Thoracic aorta (tissue), 2 donors: ENCODE measurements at places on chromosomes 7 and 10.

- H3K4me3 ChIP-seq, result no peak overlapping the region
- DNase-seq, result no peak
- H3K27me3 ChIP-seq, result no peaks in the 10 kb centered on the region
- H3K36me3 ChIP-seq, result no peaks in the 10 kb centered on the region
- no peaks in the 10 kb centered on the region for H3K4me1 ChIP-seq
These were observed 48.7 kb upstream of the ZMIZ1 start for GRCh38 chr10:79020015-79020491.

GRCh38 chr10:42367532-42368230, 270.7 kb downstream of the ZNF33B start:
- H3K27me3 ChIP-seq, result no peaks in the 10 kb centered on the region
- H3K4me3 ChIP-seq, result peak overlapping the region; percentile 87
- no peaks in the 10 kb centered on the region for H3K36me3 ChIP-seq
- peak; percentile 67 for DNase-seq
- H3K4me1 ChIP-seq, result no peaks in the 10 kb centered on the region
- no peak overlapping the region for H3K27ac ChIP-seq

GRCh38 chr10:33153251-33153967, 181.1 kb downstream of the NRP1 start:
- no peak overlapping the region for H3K4me3 ChIP-seq
- no peaks in the 10 kb centered on the region for H3K27me3 ChIP-seq
- H3K36me3 ChIP-seq, result no peaks in the 10 kb centered on the region
- no peak for DNase-seq
- peaks cover 15% of the 10 kb centered on the region for H3K4me1 ChIP-seq

GRCh38 chr7:134766779-134767519, 12.5 kb upstream of the CALD1 start:
- peak overlapping the region; percentile 84 for H3K27ac ChIP-seq
- H3K4me1 ChIP-seq, result peaks cover 59% of the 10 kb centered on the region
- no peak for DNase-seq
- H3K4me3 ChIP-seq, result peak overlapping the region; percentile 2

DNA sequence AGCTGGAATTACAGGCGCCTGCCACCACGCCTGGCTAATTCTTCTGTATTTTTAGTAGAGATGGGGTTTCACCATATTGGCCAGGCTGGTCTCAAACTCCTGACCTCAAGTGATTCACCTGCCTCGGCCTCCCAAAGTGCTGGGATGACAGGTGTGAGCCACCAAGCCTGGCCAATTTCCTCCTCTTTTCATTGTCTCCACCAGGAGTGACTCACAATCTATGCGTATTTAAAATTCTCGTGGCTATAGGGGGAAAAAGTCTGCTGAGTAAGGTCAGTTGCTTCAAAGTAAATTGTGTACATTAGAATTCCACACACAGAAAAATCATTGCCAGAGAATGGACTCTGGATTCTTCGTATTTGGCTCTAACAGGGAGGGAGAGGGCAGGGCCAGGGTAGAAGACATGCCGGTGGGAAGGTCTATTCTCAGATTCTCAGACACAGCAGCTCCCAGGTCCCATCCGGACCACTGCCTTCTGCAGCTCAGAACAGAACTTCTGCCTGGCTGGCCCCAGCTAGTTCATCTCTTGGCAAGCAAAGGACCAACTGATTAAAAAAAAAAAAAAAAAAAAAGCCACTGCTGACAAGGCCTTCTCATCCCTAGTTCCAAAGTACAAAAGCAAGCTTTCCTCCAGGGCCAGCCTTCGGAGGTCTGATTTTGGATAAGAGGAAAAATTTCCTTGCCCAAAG, 22.2 kb downstream of the PSPH start:
- no peaks in the 10 kb centered on the region for H3K27me3 ChIP-seq
- no peaks in the 10 kb centered on the region for H3K36me3 ChIP-seq
- H3K4me3 ChIP-seq, result no peak overlapping the region
- H3K4me1 ChIP-seq, result no peaks in the 10 kb centered on the region

- no peaks in the 10 kb centered on the region for H3K27me3 ChIP-seq
- no peak for DNase-seq
- H3K4me3 ChIP-seq, result no peak overlapping the region
- H3K4me1 ChIP-seq, result no peaks in the 10 kb centered on the region
- H3K36me3 ChIP-seq, result no peaks in the 10 kb centered on the region
These were observed 287.5 kb upstream of the PODXL start for GRCh38 chr7:131843898-131844331.

DNA sequence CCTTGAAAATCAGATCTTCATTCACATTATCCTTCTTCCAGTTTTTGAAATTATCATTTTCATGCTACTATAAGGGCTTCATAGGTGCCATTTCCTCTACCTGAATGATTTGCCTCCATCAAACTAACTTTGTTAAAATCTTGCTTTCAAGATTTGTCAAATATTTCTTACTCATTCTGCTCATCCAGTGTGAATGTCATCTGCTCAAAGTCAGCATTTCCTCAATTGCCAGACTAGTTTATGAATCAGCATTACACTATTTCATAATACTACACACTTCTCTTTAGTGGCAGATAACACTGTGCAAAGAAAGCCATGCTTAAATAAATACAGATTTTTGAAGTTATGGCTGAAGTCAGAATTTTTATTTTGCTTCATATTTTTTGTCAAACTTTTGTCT, 21.3 kb upstream of the LIPF start:
- H3K27ac ChIP-seq, result no peak overlapping the region
- DNase-seq, result no peak
- H3K4me3 ChIP-seq, result no peak overlapping the region
- no peaks in the 10 kb centered on the region for H3K4me1 ChIP-seq
- no peaks in the 10 kb centered on the region for H3K27me3 ChIP-seq
- no peaks in the 10 kb centered on the region for H3K36me3 ChIP-seq

- H3K27ac ChIP-seq, result no peak overlapping the region
- no peaks in the 10 kb centered on the region for H3K27me3 ChIP-seq
- H3K36me3 ChIP-seq, result no peaks in the 10 kb centered on the region
These were observed 143.3 kb downstream of the DGKI start for GRCh38 chr7:137703291-137704010.
